ENCODE measurements at places on chromosomes 3 and 15.

- peak; percentile 85 for DNase-seq
Measured at GRCh38 chr3:15347063-15347736, 14.8 kb upstream of the SH3BP5 start.

DNA sequence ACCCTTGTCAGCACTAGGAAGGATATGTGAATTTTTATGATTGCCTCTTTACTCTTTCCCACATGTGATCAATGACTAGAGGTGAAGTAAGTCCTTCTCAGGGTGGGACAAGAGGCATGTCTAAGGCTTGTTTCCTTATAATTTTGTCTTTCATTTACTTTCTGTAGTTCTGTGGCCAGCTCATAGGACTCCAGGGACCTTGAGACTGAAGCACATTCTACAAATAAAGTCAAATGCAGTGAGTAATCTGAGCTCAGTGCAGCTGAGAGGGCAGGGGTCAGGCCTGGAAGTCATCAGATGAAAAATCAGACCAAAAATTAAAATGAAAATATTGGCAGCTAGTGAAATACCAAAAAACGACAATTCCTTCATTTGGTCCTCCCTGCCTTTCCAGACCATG is 424.7 kb upstream of the THBS1 start:
- DNase-seq = no peak

- peak; percentile 36 for DNase-seq
Measured at GRCh38 chr3:18223571-18223970, 201.6 kb downstream of the SATB1 start.

DNA sequence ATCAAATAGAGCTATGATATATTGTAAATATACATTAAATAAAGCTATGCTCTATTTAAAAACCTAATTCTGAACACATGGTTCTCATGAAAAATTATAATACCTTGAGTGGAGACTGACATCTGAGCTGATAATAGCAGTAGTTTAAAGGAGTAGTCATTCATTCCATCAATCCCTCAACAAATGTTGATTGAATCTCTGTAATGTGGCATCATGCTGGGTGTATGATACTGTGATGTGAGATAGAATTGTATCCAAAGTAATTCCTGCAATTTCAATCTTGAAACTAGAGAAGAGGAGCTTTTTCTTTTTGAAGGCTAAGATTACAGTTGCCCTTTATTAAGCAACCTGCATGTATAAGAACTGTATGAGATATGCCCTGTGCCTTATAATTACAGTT is 63.1 kb downstream of the ADAMTSL3 start:
- DNase-seq = no peak

GRCh38 chr15:54321426-54321825 is 343.2 kb downstream of the UNC13C start:
- no peak for DNase-seq

DNA sequence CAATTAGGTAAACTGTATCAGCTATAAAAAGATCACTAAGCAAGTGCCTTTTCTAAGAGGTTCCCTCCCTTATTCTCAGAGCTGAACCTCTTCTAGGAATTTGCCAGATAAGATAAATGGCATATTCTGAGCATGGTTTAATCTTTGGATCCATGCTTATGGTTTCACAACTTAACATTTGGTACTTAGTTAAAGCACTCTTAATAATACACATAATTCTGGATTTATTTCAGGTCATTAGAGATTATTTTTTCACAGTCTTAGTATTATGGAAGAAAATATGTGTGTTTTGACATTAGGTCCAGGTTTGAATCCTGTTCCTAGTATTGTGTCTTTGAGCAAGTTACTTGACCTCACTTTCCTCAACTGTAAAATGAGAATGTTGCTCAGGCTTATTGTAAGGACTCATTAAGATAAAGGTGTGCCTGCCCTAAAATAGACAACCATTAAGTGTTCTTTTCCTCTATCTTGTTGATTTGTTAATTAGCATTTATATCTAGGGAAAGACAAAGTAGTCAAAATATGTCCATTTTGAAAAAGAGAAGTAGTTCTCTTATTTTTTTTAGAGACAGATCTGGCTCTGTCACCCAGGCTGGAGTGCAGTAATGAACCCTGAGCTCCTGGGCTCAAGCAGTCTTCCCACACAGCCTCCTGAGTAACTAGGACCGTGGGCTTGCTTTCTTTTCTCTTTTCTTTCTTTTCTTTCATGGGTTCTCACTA is 43.4 kb downstream of the TSC22D2 start:
- DNase-seq = peak; percentile 60

DNA sequence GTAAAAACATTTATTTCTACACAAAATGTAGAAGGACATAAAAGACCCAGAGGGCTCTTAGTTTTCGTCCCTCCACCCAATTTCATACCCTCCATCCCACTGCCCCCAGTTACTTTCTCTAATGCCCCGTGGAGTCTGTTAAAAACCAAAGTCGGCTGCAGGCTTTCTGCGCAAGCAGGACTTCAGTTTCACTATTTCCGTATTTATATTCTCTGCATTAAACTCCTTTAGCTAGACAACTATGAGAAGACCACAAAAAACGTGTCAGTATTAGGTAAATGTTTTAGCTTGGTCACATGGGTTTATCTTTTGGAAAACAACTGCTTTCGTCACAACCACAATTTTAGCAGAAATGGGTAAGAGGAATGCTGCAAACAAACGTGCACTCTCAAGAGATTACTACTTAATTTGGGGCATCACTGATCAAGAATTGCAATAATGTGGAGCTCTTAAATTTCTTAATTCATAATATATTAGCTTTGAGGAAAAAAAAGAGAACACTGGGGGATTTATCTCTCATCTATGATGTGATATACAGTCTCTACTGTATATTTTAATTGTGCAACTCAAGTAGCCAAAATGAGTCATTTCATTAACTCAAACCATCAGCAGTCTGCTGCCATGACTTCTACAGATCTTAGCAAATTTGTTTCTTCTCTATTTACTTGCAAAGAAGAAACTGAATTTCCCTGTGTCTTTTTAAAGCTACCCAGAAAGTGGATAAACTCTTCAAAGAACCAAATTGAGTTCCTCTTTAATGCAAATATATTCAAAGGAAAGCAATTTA is 740 bp upstream of the NSMCE3 start:
- DNase-seq = peak; percentile 56

GRCh38 chr15:90266485-90266884 is 1.0 kb downstream of the NGRN start:
- peak; percentile 11 for DNase-seq

DNA sequence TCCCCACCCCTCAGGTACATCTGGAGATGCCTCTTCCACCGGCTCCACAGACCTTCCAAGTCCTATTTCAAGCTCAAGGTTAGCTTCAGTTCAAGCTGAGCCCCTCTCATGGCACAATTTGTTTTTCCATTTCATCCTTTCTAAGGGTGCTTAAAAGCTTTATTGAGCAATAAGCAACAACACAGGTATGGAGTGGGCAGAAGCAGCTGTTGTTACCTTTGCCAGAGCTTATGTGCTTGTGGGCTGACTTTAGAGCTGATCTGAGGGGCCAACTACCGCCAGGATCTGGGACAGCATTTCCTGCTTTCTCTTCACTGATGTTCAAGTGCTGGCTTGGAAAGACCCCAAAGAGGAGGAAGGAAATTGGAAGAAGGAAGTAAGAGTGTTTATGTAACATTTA is 140.0 kb upstream of the KLHL25 start:
- no peak for DNase-seq

- DNase-seq = peak; percentile 82
Measured at GRCh38 chr15:62647202-62647842, 395.2 kb upstream of the TPM1 start.

DNA sequence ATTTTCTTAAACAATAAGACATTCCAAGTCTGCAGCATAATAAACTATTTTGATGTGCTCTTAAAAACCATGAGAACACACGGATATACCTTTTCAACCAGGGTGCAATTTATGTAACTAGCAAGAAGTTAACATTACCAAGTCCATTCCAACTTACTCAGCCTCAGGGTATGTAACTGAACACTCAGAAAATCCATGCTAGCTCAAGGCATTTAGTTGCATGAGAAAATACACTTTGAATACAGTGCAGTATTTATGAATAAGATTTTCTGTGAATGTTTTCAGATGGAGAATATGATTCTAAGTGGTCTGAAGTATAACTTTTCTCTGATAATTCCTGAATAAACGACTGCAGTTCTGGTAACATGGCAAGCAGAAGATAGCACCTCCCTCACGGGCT is 124.3 kb downstream of the SNRK start:
- no peak for DNase-seq

DNA sequence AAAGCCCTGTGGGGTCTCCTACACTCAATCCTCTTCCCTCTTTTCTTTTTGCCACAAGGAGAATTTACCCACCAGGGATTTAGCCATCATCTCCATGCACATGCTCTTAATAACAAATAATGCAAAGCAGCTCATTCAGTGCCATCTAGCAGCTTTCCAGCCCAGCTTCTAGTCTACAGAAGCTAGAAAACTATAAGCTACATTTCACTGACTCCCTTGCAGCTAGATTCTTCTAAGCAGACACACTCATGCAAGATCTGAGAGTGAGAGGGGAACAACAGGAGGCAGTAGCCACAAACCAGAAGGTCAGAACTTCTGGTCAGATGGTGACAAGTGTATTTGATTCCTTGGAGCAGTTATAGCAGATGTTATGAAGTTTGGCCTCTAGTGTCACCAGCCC is 25.5 kb downstream of the OSBPL10 start:
- no peak for DNase-seq

DNA sequence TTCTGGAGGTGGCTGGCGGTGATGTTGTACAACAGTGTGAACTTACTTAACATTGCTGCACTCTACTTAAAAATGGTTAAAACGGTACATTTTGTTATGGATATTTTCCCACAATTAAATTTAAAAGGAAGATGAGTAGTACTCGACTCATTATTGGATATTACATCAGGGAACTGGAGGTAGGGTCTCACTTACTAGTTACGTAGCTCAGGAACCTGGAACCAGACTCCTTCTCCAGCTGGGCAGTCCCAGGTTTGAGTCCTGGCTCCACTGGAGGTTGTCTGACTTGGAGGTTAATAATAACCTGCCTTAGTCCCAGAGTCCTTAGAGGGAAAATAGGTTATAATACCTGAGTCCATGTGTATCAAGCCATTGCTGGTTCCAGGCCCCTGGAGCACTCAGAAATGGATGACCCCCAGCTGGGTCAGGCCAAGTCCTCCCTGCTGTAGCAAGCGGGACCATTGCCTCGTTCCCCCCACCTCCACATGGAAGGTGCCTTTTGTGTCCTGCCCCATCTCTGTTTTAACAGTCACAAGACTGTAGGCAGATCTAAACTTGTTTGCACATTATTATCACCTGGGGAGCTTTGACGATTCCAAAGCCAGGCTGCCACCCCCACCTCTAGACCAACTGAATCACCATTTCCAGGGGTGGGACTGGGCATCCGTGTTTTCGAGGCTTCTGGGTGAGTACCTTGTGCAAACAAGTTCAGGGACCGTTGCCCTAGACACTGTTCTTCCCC is 126.6 kb downstream of the IGF1R start:
- DNase-seq = peak; percentile 32

DNA sequence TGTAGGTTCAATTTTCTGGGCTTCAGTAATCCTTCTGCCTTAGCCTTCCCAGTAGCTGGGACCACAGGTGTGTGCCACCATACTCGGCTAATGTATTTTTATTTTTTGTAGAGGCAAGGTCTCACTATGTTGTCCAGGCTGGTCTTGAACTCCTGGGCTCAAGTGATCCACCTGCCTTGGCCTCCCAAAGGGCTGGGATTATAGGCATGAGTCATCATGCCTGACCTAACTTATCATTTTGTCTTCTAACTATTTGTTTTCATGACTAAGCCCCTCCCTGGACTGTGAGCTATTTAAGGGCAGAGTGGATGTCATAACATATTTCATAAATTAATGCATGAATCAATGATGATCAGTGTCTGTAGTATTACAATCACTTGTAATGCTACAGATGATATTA is 56.1 kb upstream of the PIAS1 start:
- no peak for DNase-seq

DNA sequence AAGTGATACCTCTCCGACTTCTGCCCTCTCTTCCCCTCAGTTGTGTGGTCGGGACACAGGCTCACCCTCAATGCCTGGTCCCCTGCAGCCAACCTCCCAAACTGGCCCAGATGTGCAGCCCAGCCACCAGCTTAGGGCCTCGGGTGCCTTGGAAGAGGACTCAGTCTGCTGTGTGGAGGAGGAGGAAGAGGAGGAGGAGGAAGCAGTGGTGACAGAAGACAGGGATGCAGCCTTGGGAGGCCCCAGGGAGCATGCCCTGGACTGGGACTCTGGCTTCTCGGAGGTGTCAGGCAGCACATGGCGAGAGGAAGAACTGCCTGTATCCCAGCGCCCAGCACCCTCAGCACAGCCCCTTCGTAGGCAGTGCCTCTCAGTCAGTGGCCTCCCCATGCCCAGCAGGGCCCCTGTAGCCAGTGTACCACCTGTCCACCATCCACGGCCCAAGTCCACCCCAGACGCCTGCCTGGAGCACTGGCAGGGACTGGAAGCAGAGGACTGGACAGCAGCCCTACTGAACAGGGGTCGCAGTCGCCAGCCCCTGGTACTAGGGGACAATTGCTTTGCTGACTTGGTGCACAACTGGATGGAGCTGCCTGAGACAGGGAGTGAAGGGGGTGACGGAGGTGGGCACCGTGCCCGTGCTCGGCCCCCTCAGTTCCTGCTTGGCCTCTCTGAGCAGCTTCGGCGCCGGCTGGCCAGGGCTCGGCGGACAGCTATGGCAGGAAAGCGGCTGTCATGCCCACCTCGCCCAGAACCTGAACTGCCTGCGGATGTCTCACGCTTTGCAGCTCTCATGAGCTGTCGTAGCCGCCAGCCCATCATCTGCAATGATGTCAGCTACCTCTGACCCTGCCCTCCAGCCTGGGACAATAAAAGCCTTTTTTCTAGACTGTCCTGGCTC is 1.3 kb downstream of the INKA1 start:
- DNase-seq = no peak

DNA sequence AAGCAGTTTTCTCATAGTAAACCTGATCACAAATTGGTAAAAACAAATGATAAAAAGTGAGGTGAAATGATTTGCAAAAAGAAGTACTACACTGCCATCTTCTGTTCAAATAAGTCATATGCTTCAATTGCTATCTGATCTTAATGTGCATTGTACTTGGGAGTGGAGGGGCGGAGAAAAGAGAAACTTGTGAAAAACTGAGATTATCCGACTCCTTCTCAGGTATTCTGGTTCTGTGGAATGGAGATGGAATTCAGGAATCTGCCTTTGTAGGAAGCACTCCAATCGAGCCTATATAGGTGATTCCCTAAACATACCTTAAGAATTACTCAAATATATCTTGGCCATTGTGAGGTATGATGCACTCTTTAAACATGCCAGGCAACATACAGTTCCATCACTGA is 180.6 kb downstream of the CHL1 start:
- no peak for DNase-seq

DNA sequence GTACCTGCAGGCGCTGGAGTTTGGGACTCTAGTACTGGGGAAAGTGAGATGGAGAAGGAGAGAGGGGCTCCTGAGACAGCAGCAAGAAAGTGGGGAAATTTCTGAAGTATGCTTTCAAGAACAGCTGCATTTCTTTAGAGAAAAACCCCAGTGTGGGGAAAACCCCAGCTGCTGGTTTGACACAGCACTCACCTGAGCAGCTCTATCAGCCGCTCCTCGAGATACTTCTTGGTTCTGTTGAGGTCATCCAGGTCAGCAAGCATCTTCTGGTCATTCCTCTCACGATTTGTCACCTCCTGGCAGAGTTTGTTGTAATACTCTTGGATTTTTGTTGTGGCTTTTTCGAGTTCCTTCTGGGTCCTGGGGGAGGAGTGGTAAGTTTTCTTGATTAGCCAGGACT is 18.8 kb downstream of the CXCR6 start:
- no peak for DNase-seq

- DNase-seq = no peak
Measured at GRCh38 chr3:11384074-11384473, 111.9 kb downstream of the ATG7 start.

GRCh38 chr3:72187131-72187530 is 402.2 kb upstream of the PROK2 start:
- DNase-seq = peak; percentile 40

Data from inflammatory macrophage treated with lipopolysaccharide for 4 hours (primary cell).